Cortex of kidney (tissue), 1 donor: ENCODE measurements at places on chromosomes 4 and X.

DNA sequence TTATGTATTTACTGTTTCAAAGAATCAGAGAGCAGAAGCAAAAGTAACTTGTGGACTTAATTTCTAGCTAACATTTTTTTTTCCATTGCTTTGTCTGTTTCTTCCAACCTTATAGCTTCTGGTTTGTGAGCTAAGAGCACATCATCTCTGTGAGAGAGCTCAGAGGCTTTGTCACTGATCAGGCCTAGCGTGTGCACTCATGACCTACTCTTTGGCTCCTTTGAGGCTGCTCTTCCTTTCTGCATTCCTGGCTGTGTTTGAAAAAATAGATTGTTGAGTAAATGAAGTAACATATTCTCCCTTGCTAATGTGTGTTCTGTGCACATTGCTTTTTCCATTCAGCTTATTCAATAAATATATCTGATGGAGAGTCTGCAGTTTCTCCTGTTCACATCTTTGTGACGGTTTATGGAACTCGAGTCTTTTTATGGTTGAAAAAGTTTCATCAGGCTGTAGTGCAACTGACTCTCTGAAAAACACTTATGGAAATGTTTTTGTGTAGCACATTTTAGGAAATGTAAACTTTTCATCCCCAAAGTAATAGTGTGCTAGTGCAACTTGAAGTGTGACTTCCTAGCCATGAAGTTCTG lies 133.0 kb downstream of the RAPGEF2 start:
- DNase-seq = no peak

DNA sequence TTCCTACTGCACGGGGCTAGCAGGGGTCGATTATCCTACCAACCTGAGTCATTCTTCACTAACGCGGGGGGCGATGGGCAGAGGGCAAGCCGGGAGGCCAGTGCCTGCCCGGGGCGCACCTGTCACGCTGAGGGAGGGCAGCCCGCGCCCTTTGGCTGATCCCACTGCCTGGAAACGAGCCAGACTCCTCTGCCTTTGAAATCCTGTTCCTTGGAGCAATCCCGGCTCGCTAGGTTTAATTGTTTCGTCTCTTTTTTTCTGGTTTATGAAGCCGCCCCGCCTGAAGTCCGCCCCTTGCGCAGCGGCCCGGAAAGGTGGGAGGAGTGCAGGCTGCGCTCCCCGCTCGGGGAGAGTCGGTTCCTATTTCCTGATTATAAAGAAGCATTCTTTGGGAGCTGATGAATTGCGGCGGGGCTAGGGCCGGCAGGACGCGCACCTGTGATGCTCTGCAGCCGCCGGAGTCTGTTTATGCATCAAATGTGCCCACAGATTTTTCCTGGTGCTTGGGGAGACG lies 484.2 kb downstream of the BCOR start:
- DNase-seq = no peak

DNA sequence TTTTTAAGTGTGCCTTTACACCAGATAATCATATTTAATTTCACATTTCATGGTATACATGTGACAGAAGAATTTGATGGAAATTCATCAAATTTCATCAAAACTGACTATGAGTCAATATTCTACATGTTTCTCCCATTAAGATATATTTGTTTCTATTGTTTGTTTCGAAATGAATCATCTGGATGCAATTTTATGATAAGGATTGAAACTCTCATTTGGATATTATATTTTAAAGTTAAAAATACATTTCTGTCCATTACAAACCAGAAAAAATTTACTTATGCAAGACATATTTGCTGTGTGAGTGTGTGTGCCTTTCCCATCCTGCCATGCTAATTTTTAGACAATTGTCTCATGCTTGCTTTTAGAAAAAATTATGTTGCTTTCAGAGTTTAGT lies 52.2 kb downstream of the SULT1B1 start:
- no peak for DNase-seq

GRCh38 chrX:40729598-40730584 lies 5.5 kb downstream of the MED14 start:
- no peak for DNase-seq

DNA sequence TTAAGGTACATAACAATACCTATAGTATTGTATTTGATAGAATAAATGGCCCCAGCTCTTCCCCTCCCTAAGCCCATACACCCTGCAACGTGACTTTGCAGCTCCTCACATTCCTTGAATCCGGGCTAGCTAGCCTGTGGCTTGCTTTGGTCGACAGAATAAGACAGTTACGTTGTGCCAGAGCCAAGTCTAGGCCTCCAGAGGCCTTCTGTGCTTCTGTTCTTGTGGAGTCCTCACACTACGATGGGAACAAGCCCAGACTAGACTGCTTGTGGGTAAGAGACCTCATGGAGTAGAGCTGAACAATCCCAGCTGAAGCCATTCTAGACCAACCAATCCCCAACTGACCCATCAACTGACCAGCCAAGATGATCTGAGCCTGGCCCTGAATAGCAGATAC lies 102.4 kb upstream of the PLAC1 start:
- no peak for DNase-seq

- DNase-seq = no peak
Observed at GRCh38 chr4:60657807-60658206, 542.3 kb upstream of the ADGRL3 start.

DNA sequence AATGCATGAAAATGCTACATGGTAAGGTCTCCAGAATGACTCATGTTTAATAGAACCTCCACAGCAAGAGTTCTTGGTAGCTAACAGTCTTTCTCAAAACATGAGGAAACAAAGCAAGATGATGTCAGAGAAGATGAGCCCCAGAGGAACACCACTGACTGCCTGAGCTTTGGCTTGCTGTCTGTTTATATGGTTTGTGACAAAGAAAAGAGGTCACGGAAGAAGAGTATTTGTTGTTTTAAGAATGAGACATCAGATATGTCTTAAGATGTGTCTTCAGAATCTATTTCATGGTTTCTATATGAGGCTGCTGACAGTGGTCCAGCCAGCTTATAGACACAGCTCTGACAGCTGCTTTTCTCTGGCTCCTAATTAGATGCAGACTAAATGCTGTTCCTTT lies 18.8 kb upstream of the AREG start:
- no peak for DNase-seq

- DNase-seq = no peak
Observed at GRCh38 chr4:119026662-119027444, 108.8 kb upstream of the MYOZ2 start.

DNA sequence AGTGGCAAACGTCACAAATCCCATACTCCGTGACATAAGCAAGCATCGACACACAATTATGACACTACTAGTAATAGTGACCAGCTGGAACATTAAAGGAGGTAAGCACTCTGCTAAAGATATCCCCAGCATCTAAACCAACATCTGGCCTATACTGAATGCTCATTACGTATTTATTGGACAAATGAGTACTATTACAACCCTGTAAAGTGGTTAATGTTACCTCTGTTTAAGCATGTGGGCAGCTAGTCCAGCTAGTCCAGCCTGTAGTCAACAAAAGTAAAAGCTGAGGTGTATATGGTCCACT lies 419 bp upstream of the RPGR start:
- no peak for DNase-seq

DNA sequence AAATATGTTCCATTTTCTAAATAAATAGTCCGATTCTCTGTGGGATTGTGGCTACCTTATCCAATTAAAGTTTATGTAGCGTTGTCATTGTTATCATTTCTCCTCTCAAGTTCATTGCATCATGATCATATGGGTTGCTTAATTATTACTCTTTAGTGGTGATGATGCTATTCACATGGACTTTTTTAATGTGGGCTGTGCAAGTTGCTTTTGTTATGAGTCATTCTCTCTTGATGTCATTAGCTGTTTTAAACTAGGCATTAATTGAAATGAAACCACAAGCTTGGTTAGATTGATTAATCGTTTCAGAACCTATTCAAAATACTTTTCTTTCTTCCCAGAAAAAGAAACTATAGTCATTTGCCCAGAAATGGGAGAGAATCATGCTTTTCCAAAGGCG lies 38.2 kb downstream of the NHS start:
- no peak for DNase-seq

DNA sequence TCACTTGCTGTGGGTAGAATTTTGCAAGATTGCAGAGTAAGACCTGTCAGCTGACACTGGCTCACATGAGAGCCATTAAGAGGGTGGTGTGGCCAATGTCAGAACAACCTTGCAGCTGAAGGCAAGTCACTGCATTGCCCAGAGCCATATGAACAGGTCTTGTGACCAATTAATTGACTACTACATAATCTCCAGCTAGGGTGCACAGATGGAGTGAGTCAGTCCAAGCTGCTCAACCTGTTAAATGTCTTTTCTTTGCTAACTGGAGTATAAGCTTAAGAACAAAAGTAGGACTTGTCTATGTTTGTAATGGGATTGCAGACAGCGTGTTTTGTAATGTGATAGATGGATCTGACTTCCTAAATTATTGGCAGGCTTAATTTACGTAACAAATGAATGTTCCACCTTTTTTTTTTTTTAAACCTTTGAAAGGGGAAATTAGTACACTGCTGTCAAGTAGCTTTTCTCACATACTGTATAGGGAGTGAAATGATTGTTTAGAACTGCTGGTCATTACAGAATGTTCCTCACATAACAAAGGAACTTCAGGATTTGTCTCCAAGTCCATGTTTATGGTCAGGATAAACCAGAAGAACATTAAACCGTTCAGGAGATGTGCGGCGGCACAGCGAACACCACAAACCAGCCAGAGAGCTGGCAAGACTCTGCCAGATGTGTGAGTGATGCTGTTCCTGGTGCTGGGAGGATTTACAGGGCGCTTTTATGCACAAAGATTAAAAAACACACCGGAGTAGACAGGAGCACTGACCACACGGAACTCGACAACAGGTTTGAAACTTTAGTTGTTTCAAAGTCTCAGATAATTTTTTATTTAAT lies 37.0 kb downstream of the FNIP2 start:
- no peak for DNase-seq

GRCh38 chr4:10639100-10639499 lies 45.5 kb downstream of the CLNK start:
- no peak for DNase-seq

DNA sequence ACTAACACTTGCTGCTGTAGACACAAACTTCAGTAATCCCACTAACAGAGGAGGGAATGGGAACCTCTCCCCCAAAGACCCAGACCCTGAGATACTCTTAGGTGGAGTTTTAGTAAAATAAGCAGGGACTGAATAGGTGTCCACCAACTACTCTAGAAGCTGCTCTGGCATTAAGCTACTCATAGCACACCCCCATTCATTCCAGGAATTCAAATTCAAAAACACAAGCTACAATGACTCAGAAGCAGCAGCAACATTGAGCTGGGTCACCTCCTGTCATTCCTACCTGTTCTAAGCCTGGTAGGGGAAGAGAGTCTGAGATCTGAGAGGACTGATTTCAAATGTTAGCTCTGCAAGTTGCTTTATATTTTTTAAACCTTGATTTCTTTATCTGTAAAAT lies 135.4 kb upstream of the FRMPD4 start:
- no peak for DNase-seq

GRCh38 chr4:87884976-87885549 lies 52.3 kb downstream of the MEPE start:
- DNase-seq = no peak

DNA sequence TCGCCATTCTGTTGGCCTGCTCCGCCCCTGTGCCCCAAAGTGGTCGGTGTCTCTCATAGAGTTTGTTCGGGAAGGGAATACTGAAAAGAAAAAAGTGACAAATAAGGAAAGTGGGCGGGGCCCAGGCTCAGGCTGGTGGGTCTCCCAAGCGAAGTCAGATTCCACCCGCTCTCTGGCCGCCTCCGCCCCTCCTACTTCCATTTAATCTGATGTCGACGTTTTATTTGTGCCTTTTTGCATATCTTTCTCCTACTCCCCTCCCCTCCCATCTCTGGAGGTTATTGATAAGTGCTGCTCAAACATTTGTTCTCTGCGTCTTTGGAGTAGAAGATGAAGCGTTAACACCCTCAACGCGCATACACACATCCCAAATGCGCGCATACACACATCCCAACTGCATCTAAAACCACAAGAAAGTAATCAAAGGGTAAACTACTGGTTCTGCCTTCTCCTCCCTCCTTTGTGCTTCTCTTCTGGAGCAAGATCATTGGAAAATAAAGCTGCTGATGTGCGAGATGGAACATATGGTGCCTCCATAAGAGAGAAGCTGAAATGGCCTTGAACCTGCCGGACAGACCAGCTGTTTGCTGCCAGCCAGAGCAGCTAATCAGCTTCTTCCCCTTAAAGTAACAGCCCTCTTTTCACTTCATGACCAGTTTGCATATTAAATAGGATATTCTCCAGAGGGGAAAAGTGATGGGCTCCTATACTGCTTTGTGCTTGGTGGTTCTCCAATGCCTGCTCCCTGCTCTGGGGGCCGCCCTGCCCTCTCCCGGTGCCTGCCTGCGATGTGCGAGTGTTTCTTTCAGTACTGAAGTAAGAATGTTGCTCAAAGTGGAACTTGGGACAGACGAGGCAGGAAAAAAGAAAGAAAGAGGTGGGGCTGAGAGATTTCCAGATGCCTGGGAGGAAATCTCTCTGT lies 3.1 kb downstream of the MAMLD1 start:
- DNase-seq = no peak

GRCh38 chr4:2958446-2958845 lies 4.8 kb downstream of the NOP14 start:
- DNase-seq = no peak

- no peak for DNase-seq
Observed at GRCh38 chr4:118825799-118826198, 10.1 kb downstream of the SEC24D start.

DNA sequence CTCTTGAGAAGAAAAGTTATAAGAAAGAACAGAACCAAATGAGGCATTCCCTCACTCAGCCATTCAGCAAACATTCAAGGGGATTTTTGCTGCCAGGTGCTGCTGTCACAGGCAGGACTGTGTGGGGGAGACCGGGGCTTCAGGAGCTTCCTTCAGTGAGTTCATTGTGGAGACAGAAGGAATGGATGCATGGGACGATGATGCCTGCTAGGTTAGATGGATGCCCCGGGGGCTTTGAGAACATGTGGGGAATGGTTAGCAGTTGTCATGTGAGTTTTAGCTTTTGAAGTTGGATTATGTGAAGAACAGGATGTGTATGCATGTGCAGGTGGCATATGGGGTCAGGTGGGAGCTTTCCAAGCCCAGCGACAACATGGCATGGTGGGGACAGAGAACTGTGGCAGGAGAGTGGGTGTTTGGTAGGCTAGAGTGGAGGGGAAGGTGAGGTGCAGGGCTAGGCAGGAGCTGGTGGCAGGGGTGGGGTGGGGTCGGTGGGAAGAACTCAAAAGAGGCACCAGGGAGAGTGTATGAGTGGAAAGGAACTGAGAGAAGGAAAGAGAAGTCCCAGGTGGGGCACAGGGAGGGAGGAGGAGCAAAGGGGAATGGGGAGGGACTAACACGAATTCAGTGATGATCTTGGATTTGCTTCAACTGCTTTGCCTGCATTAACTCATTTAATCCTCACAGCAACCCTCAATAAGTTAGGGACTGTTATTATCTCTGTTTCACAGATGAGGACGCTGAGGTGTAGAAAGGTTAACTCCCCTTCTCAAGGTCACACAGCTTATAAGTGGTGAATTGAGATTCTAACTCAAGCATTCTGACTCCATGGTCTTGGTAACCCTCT lies 8.4 kb downstream of the DCUN1D4 start:
- DNase-seq = no peak

DNA sequence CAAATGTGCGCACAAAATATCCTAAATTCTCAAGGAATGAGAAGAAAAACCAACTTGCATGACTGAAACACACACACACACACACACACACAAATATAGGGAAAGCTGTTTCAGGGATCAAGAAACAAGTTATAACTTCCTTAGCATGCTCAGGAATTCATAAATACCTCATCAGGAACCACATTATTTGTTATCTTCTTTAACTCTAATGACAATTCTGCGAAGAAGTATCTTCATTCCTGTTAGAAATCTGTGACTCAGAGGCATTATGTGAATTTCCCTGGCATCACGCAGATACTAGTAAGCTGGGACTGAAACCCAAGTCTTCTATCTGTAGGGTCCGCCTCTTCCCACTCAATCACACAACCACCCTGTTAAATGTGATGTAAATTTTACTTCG lies 30.3 kb downstream of the TMPRSS11A start:
- no peak for DNase-seq
